ENCODE measurements at places on chromosomes 6 and 20.

- no peak for DNase-seq
These were observed 8.2 kb downstream of the NT5DC1 start for GRCh38 chr6:116108836-116109235.

DNA sequence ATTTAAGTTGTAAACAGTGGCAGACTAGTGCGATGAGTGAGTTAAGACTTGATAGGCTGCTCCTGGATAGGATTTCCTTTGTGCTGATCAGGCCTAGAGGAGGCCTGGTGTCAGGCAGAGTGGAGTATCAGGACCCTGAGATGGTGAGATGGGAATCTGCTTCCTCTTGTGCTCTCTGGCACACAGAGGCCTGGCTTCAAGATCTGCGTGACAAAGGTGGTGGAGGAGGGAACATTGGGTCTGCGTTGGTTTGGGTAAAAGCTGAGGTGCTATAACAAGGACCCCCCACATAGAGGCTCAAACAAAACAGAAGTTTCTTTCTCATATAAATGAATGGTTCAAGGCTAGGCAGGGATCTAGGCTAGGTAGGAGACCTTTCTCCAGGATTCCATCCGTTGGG, 20.3 kb downstream of the SCAND1 start:
- DNase-seq = no peak

DNA sequence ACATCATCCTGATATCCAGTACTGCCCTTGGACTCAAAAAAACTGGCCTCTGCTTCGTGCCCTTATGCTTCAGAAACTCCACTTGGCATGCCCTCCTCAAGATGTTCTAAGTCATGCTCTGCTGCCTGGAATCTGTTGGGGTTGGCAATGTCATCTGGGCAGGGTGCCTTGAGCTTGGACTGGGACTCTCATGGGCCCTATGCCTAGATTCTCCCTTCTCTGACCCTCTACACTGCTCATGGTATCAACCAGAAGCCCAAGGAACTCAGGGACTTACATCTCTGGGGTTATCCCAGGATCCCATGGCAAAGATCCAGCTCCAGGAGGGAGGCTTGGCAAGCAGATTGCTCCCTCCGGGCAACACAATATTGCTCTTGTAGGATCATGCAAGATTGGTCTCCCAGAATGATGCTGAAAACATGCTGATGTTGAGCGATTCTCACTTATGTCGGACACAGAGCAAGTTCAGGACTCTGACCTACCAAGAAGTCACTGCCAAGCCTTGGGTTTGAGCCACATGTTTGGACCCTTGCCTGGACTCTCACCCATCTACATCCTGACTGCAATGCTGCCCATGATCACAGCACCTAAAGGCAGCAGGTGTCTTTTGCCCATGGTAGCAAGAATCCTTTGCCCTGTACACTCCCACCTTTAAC, 88.8 kb downstream of the ADAT2 start:
- no peak for DNase-seq

DNA sequence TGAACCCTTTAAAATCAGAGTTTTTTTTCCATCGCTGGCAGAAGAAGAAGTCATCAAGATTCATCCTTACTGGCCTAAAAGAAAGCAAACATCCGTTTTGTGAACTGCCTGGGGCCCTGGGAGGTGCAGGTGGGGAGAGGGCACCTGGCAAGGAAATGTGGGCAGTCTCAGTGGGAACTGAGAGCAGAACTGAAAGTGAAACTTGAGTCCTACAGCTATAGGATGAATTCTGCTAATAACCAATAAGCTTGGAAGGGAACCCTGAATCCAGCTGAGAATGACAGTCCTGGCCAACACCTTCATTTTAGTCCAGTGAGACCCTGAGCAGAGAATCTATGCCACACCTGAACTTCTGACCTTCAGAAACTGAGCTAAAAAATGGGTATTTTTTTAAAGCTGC, 130.1 kb upstream of the ASCC3 start:
- DNase-seq = peak; percentile 0

DNA sequence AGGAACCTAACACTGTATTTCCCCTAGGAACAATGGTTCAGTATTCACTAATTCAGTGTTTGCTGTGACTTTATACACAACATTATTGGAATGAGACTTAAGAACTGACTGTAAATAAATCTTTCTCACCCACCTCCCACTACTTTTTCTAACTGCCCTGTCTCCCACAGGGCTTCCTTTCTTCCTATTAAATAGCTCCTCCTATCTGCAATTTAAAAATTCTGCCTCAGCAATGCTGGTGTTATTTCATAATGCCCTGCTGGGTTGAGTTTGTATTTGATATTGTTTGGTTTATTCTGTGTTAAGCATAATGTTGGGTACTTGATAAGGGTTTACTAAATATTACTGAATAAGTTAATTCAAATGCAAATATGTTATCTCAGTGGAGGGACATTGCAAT, 573.1 kb upstream of the RNF217 start:
- DNase-seq = no peak
